NCI-H345 (cell line): ENCODE measurements at places on chromosomes 16 and 17.
A peak's percentile ranks its signal among the peaks of the same experiment; 100 is the strongest.

DNA sequence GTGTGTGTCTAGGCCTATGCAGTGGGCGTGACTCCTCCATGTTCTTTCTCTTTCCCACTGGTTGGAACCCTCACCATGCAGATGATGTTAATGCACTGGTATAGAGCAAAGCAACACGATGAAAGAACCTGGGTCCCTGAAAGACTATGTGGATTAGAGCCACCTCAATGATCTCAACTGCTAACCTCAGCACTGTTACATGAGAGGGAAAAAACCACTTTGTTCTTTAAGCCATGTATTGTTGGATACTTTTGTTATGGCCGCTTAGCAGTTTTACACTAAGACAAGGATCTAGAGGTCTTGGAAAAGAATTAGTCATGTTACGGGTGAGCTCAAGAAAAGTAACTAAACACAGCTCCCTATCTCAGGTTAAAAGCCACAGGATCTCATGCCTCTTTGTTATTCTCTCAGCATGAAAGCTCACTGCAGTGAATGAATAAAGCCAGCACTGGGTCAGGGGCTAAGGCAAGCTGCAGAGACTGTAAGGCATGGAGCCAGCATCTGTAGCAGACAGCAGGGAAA lies 56.6 kb upstream of the RBBP6 start:
- no peak for DNase-seq

DNA sequence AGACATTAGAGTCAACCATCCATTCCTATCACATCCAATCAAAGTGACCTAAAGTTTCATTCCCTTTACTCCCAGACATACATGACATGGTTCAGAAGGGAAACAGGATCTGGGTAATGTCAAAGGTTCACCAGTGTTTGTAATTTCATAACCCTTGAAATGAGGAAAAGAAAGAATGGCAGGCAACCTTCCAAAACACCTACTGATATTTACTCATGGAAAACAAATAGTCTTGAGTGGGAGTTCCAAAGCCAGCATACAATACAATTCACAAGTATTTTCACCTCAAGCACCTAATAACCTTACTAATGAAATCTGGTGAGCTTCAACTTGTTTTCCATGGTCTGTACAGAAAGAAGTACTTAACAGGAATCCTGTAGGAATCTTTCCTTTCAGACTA lies 72.5 kb upstream of the AXIN2 start:
- peak; percentile 19 for DNase-seq

DNA sequence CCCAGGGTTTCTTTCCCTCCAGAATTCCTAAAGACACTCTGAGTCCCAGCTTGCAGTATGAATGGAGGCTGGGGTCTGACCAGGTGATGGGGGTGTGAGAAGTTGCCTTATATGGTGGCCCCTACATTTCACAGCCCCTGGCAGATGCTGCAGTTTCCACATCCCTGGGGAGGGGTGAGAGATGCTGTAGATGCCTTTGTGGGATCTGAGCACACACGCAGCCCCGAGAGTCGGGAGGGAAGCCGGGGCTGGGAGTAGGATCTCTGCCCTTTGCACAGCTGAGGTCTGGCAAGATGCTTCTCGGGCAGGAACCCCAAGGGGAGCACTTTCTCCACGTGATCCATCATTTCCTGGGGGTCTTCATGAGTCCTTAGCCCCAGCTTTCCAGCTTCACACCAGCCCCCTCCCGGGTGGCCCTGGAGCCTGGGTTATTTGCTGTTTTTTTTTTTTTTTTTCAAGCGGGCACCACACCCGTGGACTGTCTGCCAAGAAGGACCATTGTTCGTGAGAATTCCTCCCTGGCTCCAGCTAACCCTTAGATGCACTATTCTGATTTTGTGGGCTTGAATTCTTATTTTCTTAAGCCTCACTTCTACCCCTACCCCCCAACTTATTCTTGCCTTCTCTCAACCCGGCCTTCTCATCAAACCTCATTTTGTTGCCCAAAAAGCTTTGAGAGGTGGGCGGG lies 50.6 kb downstream of the NTN1 start:
- no peak for DNase-seq

DNA sequence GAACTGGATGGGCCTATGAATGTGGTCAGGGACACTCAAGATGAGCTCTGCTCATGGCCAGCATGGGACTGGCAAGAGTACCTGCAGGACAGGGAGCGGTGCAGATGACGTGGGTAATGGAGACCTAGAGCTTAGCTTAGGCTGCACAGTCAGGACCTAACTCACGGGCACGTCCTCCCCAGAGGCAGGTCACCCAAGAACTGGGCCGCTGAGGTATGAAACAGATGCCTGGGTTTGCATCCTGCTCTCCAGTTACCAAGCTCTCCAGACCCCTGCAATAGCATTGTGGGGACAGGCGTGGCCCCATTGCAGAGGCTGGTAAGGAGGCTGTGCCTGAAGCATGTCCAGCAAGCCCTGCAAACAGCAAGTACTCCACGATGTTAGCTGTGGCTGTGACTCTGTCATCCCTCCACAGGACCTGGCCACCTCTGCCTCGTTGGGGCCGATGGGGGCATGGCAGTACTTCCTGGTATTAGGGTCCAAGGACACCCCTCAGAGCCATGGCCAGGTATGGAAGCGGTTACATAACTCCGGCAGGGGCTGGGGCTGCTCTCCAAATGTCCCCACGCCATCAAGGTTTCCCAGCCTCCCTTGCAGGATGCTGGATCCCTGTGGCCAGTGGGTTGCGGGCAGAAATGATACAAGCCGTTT lies 37.5 kb upstream of the RBFOX3 start:
- no peak for DNase-seq

DNA sequence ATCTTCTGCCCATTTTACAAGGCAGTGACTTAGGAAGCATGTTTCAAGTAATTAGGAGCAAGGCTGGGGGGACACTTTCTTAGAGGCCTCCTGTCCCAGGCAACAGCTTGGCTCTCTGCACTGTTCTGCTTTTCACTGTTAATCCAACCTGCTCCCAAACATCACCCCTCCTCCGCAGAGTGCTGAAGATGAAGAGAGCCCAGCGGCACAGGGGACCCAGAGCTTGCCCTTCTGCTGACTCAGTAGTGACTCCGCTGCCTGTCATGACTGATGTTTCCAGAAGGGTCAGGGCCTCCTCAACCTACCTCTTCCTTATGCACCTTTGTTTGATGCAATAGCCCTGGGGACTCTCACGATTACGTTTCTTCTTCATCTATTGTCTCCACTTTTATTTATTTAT lies 38.9 kb upstream of the NDRG4 start:
- DNase-seq: no peak

GRCh38 chr17:59154292-59154720 lies 680 bp downstream of the SKA2 start:
- DNase-seq: peak; percentile 66

DNA sequence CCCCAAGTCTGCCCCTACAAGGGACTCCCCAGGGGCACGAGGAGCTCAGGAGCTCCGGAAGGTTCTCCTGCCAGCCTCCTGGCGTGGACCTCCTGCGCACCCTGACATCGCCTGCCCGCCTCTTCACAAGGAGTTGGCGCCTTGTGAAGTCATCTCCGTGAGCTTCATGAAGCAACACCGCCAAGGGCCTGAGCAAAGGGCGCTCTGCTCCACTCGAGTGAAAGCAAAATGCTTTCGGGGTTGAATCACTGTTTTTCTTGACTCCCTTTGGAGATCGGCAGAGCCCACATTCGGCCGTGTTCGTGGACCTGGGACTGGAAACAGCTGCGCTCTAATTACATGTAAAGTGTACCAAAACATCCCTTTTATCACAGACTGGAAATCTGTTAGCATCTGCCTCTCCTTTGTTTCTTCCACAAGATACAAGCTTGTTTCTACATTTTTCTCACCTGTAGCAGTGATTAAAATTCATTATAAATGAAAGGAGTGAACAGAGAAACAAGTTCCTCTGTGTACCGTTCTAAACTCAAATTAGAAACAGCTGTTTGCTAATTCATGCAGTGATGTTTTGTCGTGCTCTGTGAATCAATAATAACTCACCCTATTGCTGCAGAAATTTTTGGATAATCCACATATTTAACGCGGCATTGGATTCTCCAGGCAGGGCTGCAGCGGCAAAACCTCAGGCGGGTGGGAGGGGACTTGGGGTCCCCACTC lies 203.3 kb downstream of the ZNF423 start:
- no peak for DNase-seq

GRCh38 chr17:27069842-27070508 lies 223.9 kb upstream of the WSB1 start:
- no peak for DNase-seq

- DNase-seq: peak; percentile 45
These were observed 3.5 kb upstream of the C16orf74 start for GRCh38 chr16:85754413-85754812.

DNA sequence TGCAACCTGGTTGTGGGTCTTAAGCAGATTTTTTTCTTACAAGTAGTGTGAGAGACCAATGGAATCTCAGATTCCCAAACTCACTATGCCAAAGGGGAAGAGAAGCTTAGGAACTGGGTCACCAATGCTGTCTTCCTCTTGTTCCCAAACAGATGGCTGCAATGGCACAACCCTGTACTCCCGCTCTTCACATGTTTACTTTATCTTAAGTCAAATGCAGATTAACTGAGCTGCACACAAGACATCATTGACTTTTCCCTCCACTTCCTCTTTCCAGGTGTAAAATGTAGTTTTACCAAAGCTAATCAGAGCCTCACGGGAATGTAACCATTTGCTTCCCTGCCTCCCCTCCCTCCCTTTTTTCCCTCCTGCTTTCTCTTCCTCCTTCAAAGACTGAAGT lies 14.4 kb upstream of the CD300E start:
- DNase-seq: no peak

DNA sequence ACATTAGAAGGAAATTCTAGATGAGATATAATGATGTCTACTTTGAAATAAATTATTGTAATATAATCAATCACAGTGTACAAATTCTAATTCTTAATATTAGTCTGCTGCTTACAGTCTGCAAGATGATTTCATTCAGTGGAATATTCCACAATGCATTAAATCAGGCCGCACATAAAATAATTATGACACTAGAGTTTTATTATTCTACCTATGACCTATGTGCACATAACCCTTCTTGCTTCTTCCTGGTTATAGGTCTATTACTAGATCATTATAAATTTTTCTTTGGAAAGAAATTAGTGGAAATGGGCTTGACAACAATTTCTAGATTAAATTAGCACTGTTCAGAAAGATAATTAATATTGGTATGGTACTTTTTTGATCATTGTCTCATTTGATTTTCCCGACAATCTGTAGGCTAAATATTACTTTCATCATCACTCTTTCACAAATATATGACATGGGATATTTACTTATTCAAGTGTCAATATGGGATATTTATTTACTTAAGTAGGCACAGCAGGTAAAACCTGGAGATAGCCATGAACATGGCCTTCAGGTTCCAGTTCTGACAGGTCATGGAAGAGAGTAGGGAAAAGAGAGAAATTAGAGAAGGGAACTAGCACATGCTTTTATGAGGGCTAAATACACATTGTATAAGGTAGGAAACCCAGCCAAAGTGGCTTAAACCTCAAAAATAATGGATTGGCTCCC lies 476.4 kb downstream of the TOX3 start:
- DNase-seq: no peak

GRCh38 chr16:31072540-31073141 lies 1.4 kb downstream of the ZNF668 start:
- DNase-seq: peak; percentile 25

DNA sequence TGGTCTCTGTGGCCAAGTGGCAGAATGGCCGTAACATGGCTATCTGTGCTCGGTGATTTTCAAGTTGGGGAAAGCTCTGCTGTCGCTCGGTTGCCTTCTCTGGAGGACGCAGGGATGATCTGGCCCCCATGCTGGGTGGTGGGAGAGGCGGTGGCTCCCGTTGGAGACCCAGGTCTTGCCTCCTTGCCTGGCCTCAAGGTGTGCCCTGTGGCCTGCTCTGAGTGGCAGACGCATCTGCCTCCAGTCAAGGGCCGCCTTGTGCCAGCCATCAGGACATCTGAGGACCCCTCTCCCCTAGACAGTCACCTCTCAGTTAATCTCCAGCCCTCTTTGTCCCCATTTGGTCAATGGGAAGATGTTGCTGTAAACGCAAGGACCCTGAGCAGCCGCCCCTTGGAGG lies 165.9 kb downstream of the CCDC182 start:
- no peak for DNase-seq

DNA sequence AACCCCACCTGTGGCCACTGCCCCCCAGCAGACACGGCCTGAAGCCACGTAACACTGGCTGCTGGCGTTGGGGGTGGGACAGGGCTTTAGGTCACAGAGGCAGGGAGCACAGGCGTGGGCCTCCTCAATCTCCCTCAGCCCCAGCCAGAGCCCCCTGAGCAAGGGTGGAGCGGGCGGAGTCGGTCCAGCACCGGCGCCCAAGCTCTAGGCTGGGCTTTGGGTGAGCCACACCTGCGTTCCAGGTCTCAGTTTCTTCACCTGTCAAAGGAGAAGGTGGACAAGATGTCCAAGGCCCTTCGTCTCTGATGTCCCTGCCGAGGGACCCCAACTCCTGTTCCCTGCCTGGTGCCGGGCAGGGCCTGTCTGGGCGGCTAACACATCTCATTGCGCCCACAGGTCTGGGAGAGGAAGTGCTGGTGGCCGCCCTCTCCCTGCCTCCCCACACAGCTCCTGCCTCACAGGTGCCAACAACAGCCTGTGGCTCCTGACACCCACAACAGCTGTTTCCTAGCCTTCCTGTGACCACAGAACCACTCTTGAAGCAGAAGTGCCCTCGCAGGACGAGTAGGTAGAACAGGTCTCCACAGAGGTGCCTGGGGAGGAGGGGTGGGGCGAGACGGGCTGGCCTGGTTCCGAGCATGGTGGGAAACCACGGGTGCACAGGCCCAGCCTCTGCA lies 12.0 kb downstream of the FAM83G start:
- no peak for DNase-seq

DNA sequence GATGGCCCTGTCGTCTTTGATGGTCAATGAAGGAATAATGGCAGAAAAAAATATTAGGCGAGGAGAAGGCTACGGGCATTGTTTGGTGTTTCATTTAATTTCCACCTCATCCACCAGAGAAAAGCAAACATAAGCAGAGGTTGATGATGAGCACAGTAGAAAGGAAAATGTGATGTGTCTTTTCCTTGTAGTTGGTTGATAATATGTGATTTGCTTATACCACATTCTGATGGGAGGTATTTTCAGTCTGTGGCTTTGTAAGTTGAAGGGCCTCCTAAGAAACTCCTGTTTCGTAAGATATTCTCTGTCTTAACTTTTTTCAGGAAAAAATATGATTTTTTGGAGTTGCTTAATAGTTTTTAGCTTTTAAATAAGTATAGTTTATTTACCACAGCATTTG lies 215.7 kb downstream of the PRKCA start:
- DNase-seq: no peak

DNA sequence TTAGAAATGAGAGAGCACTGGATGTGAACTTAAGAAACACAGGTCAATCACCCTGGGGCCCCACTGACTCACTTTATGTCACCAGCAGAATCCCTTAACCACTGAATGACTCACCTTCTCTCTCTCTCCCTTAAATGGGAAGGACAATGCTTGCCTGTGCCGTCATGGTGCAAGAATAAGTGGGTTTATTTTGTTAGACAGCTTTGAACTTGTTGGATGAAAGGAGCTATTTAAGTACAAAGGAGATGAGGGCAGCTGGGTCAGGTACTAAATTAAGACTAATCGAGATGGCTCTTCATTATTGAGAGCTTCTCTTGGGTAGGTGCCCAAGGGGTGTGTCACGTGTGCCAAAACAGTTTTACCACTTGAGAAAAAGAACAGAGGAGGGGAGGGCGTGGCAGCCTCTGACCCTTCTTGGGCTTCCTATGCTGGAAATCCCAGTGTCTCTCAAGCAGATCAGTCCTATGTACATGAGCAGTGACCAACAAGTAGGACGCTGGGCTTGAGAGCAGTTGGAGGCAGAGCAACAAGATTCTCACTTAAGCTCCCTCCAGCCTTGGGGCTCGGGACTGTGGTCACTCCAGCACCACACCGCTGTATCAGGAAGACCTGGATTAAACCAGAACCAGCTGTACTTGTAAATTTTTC lies 6.7 kb upstream of the KRT31 start:
- DNase-seq: no peak
